ENCODE measurements at places on chromosomes 5 and 9.

- no peak for DNase-seq
Observed at GRCh38 chr5:76104027-76104426, 20.8 kb downstream of the SV2C start.

GRCh38 chr9:132214027-132214622, 52.3 kb downstream of the NTNG2 start:
- no peak for DNase-seq

GRCh38 chr9:38068701-38069628, at the start of gene SHB:
Gene SHB, minus strand, starts transcription at chr9:38069227. Its CDS starts 582 bp downstream, at chr9:38068645.
- peak; percentile 60 for DNase-seq

- no peak for DNase-seq
Observed at GRCh38 chr5:122498163-122498562, 186.1 kb downstream of the SNCAIP start.

- DNase-seq = no peak
Observed at GRCh38 chr9:111928359-111928720, 31.7 kb downstream of the UGCG start.

GRCh38 chr5:66992547-66992946, 204.1 kb downstream of the CD180 start:
- no peak for DNase-seq

- no peak for DNase-seq
Observed at GRCh38 chr9:95584176-95584575, 67.4 kb upstream of the PTCH1 start.

DNA sequence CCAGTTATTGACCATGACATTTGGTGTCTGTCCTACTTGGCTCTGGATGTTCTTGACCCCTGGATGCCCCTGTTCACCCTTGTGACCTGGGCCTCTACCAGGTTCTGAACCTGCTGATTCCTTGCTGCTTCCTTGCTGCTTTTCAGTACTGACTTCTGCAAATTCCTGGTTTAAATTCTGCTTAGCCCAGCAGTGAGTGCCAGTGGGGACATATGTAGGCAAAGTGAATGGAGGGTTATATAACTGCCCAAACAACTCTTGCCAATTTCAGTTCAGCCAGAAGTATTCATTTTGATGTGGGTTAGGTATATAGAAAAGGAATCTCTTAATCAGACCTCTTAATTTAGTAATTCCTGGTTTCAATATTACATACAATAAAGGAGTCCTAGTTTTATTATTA, 220.6 kb downstream of the TAF11L14 start:
- DNase-seq = no peak

- DNase-seq = no peak
Observed at GRCh38 chr5:79923431-79923830, 67.6 kb downstream of the MTX3 start.

DNA sequence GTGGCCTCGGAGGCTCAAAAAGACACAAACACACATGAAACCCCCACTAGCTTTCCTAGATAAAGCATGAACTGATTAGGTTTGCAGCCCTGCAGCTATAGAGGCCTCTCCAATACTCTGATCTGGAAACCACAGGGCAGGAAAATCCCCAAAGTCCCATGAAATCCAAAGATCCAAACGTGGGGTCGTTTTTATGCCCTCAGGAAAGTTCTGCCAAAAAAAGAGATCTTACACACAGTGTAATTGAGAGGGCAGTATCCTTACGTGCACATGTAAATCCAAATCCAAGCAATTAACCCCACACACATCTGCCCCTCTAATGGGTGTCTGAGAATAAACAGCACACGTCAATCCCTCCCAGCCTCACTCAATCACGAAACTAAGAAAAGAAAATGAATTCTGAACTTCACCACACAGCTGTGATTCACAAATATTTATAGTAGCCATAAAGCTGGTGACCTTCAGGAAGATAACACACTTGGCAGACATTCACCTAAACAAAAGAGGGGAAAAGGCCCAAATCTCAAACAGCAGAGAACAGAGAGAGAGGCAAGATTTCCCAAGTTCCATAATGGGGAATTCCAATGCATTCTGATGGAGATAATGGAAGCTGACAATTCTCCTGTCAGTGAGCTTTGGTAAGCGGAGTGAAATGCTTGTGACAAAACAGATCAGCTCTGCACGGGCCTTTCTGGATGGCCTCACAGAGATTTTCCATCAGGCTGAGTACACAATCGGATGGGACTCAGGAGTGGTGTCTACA, 114.2 kb downstream of the SEMA5A start:
- DNase-seq = no peak

DNA sequence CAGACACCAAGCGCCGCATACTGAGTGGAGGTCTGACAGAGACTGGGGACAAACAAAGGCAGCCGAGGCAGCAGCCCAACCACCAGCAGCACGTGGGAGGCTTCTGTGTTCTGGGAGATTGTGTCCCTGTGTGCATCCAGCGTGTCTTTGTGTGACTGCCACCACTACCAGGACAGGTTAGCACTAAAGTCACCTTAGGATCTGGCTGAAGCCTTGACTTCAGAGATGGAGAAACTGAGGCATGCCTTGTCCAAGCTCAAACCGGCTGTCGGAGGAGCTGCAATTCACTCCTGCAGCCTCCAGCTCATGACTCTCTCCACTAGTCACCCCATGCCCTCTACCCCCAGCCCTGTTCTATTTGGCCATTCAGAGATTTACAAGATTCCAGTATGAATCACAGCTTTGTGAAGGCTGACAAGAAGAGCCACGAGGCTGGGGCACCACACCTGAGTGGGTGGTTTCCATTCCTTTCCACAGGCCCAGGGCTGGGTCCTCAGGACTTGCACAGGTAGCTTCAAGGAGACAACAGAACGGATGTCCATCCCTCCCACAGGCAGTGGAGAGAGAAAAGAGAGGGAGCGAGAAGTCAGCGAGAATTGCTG, 69.3 kb downstream of the SHB start:
- no peak for DNase-seq

GRCh38 chr5:124102486-124102885, 590.5 kb downstream of the CSNK1G3 start:
- no peak for DNase-seq

DNA sequence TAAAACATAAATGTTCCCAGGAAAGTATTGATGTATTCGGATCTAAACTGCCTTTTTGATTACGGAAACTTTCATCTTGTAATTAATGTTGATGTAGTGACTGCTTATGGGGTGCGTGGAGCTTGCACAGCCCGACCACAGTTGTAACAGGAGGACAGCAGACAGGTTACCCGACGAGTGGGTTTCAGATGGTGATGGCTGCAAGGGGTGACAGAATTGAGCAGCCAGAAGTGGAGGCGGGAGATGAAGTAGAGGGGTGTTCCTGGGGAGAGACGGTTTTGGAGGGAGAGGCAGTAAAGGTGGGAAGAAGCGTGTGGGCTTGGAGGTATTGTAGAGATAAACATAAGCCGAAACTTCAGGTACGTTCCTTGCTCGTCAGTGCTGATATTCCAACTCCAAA, 5.8 kb downstream of the CEP72 start:
- DNase-seq = no peak

Measured in activated CD8-positive, alpha-beta memory T cell treated with anti-CD3 and anti-CD28 coated beads for 1 hour (primary cell).